M059J (cell line): ENCODE measurements at places on chromosomes 5 and 9.
A peak's percentile ranks its signal among the peaks of the same experiment; 100 is the strongest.

DNA sequence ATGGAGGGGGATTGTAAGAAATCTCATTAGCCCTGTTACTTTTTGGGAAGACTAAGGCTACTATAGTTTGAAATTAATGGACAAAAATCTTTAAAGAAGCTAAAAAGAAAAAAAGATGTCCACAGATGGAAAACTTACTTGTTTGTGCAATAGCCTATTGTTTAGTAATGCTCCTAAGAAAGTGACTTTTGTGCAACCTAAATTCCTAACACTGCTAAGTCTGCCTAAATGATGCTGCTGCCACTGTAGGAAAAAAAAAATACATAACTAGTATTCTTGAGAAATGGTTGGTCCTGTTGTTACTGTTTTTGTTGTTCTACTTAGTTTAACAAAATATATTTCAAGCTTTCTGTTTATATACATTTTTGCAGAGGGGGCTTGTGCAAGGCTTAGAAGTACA is 108.2 kb upstream of the NR3C1 start:
- no peak for DNase-seq

DNA sequence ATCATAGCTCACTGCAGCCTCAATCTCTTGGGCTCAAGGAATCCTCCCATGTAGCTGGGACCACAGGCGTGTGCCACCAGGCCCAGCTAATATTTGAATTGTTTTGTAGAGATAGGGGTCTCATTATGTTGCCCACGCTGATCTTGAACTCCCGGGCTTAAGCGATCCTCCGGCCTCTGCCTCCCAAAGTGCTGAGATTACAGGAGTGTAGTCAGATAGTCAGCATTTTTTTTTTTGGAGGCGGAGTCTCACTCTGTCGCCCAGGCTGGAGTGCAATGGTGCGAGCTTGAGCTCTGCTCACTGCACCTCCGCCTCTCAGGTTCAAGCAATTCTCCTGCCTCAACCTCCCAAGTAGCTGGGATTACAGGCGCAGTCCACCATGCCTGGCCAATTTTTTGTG is 1.6 kb upstream of the SAR1B start:
- DNase-seq, result no peak

GRCh38 chr5:1503241-1504068 is 20.3 kb downstream of the LPCAT1 start:
- DNase-seq, result no peak

DNA sequence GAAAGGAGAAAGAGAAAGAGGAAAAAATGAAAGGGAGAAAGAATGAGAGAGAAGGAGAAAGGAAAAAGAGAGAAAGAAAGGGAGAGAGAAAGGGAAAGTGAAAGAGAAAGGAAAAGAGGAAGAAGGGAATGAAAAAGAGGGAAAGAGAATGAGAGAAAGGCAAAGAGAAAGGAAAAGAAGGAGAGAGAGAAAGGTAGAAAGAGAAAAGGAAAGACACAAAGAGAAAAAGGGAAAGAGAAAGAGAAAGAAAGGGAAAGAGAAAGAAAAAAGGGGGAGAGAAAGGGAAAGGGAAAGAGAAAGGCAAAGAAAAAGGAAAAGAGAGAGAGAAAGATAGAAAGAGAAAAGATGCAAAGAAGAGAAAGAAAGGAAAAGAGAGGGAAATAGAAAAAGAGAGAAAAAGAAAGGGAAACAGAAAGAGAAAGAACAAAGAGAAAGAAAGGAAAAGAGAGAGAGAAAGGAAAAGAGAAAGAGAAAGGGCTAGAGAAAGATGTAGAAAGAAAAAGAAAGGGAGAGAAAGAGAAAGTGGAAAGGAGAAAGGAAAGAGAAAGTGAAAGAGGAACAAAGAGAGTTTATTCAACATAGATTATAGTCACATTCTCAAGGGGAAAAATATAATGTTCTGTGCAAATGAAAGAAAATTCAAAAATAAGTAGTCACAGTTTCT is 165.2 kb downstream of the TMEM38B start:
- DNase-seq, result no peak

GRCh38 chr5:124043456-124043855 is 531.5 kb downstream of the CSNK1G3 start:
- DNase-seq, result no peak

- no peak for DNase-seq
Observed at GRCh38 chr5:178074266-178074952, 38.9 kb upstream of the N4BP3 start.

- no peak for DNase-seq
Observed at GRCh38 chr9:121915304-121915625, 177.8 kb downstream of the TTLL11 start.

DNA sequence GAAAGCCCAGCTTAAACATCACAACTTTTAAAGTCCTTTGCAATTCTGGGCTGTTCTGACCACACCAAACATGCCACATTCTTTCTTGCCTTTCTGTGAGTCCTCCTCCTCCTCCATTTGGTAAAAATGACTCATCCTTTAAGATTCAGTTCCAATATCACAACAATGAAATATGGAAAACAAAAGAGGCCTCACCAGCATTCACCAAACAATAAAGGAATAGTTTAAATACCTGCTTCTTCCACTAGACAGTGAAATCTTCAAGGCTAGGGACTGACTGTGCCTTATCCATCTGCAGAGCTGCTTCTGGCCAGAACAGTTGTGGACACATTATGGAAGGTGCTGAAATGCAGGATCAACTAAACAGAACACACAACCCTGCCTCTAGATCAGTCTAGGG is 36.0 kb downstream of the NR6A1 start:
- DNase-seq, result peak; percentile 80

DNA sequence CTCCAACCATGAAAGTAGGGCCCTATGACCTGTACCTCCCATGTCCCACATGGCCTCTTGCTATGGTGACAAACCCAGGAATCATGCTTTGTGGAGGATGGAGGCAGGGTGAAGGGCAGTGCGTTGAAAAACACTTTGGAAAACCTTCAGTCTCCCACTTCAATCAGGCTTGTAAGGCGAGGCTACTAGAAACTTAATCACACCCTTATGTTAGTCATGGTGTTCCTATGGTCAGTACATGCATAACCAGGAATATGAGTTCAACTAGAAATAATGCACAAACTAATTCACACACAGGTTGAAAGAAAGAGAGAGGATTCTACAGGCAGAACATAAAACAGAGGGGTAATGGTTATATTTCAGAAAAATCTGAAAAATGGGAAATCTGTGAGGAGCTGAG is 601.1 kb downstream of the KCTD16 start:
- no peak for DNase-seq
